ENCODE measurements at places on chromosomes 1 and 21.
A peak's percentile ranks its signal among the peaks of the same experiment; 100 is the strongest.

- no peak for DNase-seq
Observed at GRCh38 chr1:6627841-6628545, 3.3 kb downstream of the THAP3 start.

GRCh38 chr1:237279629-237280028, 237.6 kb downstream of the RYR2 start:
- DNase-seq = no peak

GRCh38 chr1:212291505-212292134, 6.4 kb downstream of the PPP2R5A start:
- peak; percentile 45 for DNase-seq

- no peak for DNase-seq
Observed at GRCh38 chr1:115794976-115795639, 26.6 kb upstream of the CASQ2 start.

DNA sequence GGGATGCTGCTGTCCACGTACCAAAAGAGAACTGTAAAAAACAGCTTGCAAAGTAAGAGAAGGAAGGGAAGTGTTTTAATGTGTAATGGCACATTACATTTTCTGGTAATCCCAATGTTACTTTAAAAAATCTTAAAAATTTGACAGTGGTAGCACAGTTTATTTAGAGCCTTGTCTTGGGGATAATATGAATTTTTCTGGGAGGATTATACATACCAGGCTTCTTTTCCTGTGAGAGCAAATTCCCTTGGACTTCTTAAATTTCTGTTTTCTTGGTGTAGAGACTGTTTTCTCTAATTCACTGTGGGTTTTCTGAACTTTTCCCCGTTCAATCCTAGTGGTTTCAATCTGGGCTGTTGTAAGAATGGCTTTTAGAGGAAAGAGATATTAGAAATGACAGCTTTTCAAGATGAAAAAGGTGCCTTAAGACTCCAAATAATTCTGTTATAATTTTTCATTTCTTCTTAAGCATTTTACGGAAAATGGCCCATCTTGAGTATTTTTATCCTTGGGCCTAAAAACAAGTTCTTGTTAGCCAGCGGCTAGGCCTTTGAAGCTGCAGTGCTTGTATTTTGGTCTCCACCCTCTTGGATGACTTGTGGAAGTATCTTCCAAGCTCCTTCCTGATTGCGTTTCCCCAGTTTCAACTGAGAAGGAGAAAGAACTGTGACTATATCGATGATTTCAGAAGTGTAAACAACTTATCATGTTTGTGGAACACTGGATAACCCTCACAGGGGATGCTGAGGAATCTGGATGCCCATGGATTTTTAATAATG, 70.0 kb downstream of the LEPR start:
- DNase-seq = no peak

GRCh38 chr1:119336848-119337247, 31.7 kb upstream of the HAO2 start:
- no peak for DNase-seq

GRCh38 chr1:101875891-101876290, 120.8 kb downstream of the OLFM3 start:
- no peak for DNase-seq

DNA sequence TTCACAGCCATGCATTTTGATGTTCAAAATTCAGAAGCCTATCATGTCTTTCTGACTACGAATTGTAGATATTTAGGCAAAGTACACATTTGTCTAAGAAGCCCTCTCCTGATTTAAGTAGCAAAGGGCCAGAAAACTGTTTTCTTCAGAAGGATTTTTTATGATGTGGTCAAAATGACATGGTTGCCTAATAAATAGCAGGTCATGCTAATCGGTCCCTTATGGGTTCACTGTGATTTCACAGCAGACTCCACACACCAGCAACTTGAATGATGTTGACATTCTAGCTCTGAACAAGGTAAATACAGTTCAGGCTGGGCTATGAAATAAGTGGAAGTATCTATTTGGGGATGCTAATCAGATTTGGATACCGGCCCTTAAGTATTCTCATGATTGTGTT, 178.7 kb upstream of the DPYD start:
- peak; percentile 20 for DNase-seq

DNA sequence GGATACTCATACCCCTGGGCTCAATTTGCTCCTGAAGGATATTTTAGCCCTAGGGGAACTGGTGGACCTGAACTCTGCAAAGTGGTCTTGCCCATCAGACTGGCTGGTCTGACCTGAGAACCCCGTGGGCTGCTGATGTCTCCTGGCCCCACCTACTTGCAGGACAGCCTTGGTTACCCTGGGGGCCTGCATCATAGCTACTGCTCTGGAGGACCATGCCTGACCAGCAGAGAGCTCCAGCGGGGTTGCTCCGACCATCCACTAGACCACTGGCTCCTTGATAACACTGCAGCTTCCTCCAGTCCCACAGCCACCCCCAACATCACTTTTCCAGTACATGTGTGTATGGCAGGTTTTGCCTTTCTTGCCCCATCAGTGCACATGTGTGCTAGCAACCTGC, 331.6 kb upstream of the BRINP3 start:
- no peak for DNase-seq

GRCh38 chr21:16580661-16581060, 850.9 kb downstream of the USP25 start:
- DNase-seq = no peak

Data from GM03348 (cell line).